ENCODE measurements at places on chromosomes 4 and X.

DNA sequence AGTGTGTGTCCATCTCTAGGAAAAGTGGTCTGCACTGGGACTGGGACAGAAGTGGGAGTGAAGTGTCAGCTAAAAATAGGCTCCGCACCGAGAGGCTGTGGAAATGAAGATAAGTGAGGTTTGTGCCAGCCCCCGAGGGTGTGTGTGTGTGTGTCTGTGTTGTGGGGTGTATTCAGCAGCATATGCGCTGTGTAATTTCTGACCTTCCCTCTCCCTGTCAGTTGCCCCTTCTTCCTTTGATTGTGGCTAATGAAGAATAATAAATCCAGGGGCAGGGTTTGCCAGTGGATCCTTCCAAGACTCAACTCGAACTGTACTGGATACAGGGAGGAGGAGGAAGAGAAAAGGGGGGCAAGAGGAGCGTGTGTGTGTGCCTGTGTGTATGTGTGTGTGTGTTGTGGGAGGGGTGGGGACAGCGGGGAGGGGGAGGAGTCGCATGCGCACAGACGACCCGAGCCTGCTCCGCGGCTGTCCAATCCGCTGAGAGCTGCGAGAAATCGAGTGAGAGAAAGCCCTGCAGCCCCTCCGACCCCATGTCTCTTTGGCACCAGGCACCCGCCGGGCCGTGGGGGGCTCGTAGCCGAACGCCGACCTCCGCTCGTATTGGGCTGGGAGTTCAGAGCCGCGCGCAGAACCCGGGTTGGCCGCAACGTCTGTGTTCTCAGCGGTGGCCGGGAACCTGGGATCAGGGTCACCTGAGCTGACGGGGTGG lies 916 bp upstream of the POU4F2 start:
- DNase-seq, result no peak

GRCh38 chr4:128782076-128782715 lies 27.3 kb upstream of the JADE1 start:
- peak; percentile 62 for DNase-seq

DNA sequence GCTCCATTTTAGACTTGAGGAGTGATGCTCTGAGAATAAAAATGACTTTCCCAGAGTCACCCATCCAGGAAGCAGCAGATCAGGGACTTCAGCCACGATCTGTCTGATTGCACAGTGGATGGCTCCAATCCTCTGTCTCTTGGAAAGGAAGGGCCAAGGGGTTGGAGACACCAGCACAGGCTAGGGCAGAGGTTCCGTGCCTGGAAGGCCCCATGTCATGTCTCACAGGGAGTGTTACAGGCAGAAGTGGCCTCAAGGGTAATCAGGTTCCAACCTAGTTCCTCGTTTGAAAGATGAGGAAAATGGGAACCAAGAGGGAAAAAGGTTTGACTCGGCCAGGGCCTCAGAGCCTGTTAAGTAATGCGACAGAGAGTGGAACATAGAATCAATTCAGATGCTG lies 160.0 kb downstream of the EFNB1 start:
- DNase-seq, result no peak

DNA sequence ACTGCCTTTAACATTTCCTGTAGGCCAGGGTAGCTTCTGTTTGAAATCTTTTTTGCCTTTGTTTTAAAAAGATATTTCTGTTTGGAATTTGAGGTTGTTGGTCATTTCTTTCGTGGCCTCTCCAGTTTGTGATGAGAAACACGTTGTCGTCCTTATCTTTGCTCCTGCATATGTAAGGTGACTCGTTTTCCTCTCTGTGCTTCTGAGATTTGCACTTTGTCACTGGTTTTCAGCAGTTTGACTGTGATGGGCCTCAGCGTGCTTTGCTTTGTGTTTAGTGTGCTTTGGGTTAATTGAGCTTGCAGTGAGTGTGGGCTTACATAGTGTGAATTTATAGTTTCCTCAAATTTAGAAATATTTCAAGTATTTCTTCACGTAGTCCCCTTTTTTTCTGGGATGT lies 81.5 kb downstream of the FAM193A start:
- DNase-seq, result no peak

DNA sequence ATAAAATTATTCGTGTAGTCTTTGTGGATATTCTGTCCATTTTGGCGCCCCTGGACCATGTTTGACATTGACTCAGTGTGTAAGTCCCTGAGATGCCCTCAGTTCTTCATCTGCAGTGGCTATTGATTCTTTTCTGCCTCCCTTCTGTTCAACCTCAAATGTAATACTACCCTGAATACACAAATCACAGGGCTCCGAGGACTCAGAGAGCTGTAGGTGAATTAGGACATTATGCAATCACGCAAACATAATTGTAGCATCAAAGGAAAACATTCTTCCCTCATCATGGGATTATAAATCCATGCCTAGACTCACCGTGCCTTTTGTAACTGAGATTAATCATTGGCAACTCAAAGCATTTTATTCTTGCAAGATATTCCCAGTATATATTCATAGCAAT lies 161.4 kb upstream of the PACRGL start:
- DNase-seq, result no peak

GRCh38 chrX:133639726-133640125 lies 224.4 kb upstream of the GPC4 start:
- DNase-seq, result no peak

GRCh38 chr4:27020603-27021002 lies 160.0 kb downstream of the STIM2 start:
- DNase-seq, result no peak

GRCh38 chrX:18956303-18957032 lies 27.4 kb downstream of the PHKA2 start:
- no peak for DNase-seq

Measured in activated CD4-positive, alpha-beta T cell treated with anti-CD3 and anti-CD28 coated beads, Interleukin-2, amount 50 U/mL, for 1 hour (primary cell).